ENCODE measurements at places on chromosomes 4 and X. TPM values are rescaled to one million over a fixed set of nuclear protein-coding genes. Genes with fewer than 3 reads are reported as not detected.

The BEX4 gene
- 21.1 TPM for total RNA-seq

The SPARCL1 gene
- 0.56 TPM for total RNA-seq

The CRLF2 gene
- total RNA-seq, result not detected

The CETN2 gene
- 35.3 TPM for total RNA-seq

The TMEM165 gene
- total RNA-seq, result 145 TPM

The DDX60 gene
- 26.2 TPM for total RNA-seq

The GPR173 gene
- total RNA-seq, result 2.0 TPM

The RPL10 gene
- 2,943 TPM for total RNA-seq

The MID2 gene
- 7.7 TPM for total RNA-seq

The STEEP1 gene
- total RNA-seq, result 39.2 TPM

The DDIT4L gene
- total RNA-seq, result 4.6 TPM
